Effector memory CD8-positive, alpha-beta T cell (primary cell): ENCODE measurements at places on chromosomes 2 and 18.

DNA sequence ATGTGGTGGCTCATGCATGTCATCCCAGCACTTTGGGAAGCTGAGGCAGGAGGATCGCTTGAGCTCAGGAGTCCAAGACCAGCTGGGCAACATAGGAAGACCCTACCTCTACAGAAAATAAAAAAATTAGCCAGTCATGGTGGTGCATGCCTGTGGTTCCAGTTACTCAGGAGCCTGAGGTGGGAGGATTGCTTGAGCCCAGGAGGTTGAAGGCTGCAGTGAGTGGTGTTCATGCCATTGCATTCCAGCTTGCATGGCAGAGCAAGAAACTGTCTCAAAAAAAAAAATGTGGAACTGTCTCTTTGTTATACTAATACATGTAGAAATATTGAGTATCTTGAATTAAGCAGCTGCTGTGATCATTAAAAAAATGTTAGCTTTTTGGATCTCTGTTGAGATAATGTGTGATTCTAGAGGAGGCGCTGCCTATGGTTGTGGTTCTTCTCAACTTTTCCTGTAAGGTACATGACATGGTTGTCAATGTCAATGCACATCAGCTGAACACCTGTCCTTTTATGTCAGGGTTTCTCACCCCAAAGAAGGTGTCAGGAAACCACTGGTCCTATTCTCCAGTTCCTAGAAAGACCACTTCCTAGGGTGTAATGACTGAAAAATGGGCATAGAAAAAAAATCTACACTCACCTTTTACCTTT lies 34.7 kb upstream of the IL1RL1 start:
- no peaks in the 10 kb centered on the region for H3K36me3 ChIP-seq
- no peak for DNase-seq
- no peaks in the 10 kb centered on the region for H3K27me3 ChIP-seq
- peak overlapping the region; percentile 56 for H3K4me3 ChIP-seq
- peak overlapping the region; percentile 15 for H3K27ac ChIP-seq

DNA sequence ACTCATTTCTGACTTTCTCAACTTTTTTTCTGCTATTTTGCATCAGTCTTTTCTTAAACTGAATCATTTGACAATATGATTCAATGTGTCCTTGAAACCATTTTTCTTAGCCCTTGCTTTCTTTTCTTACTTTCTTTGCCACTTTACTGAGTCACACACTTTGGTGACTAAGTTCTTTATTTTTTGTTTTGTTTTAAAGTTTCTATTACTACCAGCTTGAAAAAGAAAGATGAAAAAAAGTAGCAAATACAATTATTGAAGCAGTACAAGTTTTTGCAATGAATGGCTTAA lies 116.5 kb downstream of the DOCK10 start:
- no peak for DNase-seq
- peaks cover 45% of the 10 kb centered on the region for H3K36me3 ChIP-seq
- H3K27ac ChIP-seq, result peak overlapping the region; percentile 94
- no peaks in the 10 kb centered on the region for H3K27me3 ChIP-seq

GRCh38 chr2:160407393-160408172 lies 86.0 kb downstream of the RBMS1 start:
- peak overlapping the region; percentile 98 for H3K27ac ChIP-seq
- H3K27me3 ChIP-seq, result no peaks in the 10 kb centered on the region
- H3K4me1 ChIP-seq, result peaks cover 76% of the 10 kb centered on the region
- H3K4me3 ChIP-seq, result peak overlapping the region; percentile 89
- peaks cover 29% of the 10 kb centered on the region for H3K36me3 ChIP-seq

GRCh38 chr2:171056307-171056706 lies 104.4 kb downstream of the TLK1 start:
- H3K36me3 ChIP-seq, result peaks cover 40% of the 10 kb centered on the region
- H3K27me3 ChIP-seq, result no peaks in the 10 kb centered on the region
- DNase-seq, result no peak
- no peak overlapping the region for H3K27ac ChIP-seq

GRCh38 chr2:70936165-70936978 lies 672 bp downstream of the ATP6V1B1 start:
- H3K27me3 ChIP-seq, result peaks cover 11% of the 10 kb centered on the region
- no peaks in the 10 kb centered on the region for H3K4me1 ChIP-seq
- DNase-seq, result no peak
- H3K36me3 ChIP-seq, result no peaks in the 10 kb centered on the region

- no peak for DNase-seq
- peaks cover 3% of the 10 kb centered on the region for H3K36me3 ChIP-seq
- H3K4me3 ChIP-seq, result no peak overlapping the region
Measured at GRCh38 chr2:38268691-38269327, 108.3 kb downstream of the ATL2 start.

- no peaks in the 10 kb centered on the region for H3K36me3 ChIP-seq
- no peaks in the 10 kb centered on the region for H3K27me3 ChIP-seq
- H3K4me3 ChIP-seq, result no peak overlapping the region
- no peaks in the 10 kb centered on the region for H3K4me1 ChIP-seq
Measured at GRCh38 chr2:21467910-21468309, 344.1 kb downstream of the TDRD15 start.

- H3K27me3 ChIP-seq, result no peaks in the 10 kb centered on the region
- peaks cover 18% of the 10 kb centered on the region for H3K4me1 ChIP-seq
- H3K36me3 ChIP-seq, result no peaks in the 10 kb centered on the region
- no peak overlapping the region for H3K4me3 ChIP-seq
- H3K27ac ChIP-seq, result no peak overlapping the region
- DNase-seq, result no peak
Measured at GRCh38 chr2:196961889-196962288, 35.4 kb upstream of the PGAP1 start.

DNA sequence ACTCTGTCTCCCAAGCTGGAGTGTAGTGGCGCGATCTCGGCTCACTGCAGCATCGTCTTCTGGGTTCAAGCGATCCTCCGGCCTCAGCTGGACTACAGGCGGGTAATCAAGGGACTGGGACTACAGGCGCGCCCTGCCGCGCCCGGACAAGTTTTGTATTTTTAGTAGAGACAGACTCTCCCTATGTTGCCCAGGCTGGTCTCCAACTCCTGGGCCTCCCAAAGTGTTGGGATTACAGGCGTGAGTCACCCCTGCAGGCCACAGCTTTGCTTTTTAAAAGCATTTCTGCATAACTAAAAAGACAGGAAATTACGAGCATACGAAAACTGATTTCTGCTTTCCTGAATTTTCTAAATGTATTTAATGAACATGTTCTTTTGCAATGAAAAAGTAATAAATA lies 916 bp upstream of the OSBPL1A start:
- peaks cover 13% of the 10 kb centered on the region for H3K27me3 ChIP-seq
- no peak overlapping the region for H3K27ac ChIP-seq
- H3K4me3 ChIP-seq, result peak overlapping the region; percentile 94
- no peak for DNase-seq
- peaks cover 4% of the 10 kb centered on the region for H3K4me1 ChIP-seq

DNA sequence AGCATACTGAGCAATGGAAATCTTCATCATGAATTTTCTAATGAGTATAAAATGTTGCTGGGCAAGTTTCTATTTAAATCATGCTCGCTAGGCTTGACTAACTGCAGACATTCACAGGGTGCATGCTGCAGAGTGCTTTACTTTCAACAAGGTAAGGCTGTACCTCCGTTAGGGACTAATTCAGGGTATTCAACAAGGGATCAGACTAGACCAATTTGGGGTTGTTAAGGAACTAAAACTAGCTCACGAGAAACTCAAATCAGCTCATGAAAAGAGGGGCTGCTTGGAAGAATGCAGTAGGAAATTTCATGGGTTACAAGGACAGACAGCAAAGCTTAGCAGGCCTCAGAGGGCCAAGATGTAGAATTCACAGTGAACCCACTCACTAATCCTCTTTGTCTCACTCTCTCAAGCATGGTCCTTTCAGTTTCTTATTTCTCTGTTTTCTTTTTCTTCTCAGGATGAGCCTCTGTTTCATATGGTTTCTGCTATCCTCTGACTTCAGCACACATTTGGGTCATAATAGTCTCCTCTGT lies 2.2 kb downstream of the MYO3B start:
- no peaks in the 10 kb centered on the region for H3K36me3 ChIP-seq
- peak overlapping the region; percentile 21 for H3K27ac ChIP-seq
- no peak for DNase-seq
- no peak overlapping the region for H3K4me3 ChIP-seq
- no peaks in the 10 kb centered on the region for H3K27me3 ChIP-seq

- H3K4me3 ChIP-seq, result no peak overlapping the region
- H3K27me3 ChIP-seq, result no peaks in the 10 kb centered on the region
- no peak overlapping the region for H3K27ac ChIP-seq
- H3K4me1 ChIP-seq, result no peaks in the 10 kb centered on the region
- H3K36me3 ChIP-seq, result no peaks in the 10 kb centered on the region
Measured at GRCh38 chr18:69261406-69261805, 139.3 kb upstream of the DOK6 start.

- H3K4me3 ChIP-seq, result no peak overlapping the region
- H3K27ac ChIP-seq, result no peak overlapping the region
- no peak for DNase-seq
- H3K4me1 ChIP-seq, result no peaks in the 10 kb centered on the region
Measured at GRCh38 chr18:75429975-75430374, 2.5 kb upstream of the SMIM21 start.

DNA sequence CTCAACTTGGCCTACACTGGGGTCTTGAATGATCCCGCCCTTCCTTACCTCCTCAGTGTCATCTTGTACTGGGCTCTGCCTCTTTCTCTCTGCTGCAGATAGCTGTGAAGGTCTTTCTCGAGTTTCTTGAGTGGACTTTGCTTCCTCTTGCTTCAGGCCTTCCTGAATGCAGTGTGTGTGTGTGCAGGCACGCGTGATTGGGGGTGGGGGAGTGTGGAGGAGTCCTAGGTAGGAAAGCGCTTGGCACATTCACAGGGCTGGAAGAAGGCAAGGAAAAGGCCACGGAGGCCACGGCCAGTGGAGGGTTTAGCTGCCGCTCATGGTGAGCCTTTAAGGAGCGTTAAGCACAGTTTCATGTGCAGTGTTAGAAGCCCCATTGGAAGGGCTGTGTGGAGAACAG lies 5.5 kb downstream of the RALB start:
- H3K4me1 ChIP-seq, result peaks cover 42% of the 10 kb centered on the region
- peaks cover 5% of the 10 kb centered on the region for H3K36me3 ChIP-seq
- no peak overlapping the region for H3K4me3 ChIP-seq
- H3K27me3 ChIP-seq, result no peaks in the 10 kb centered on the region
